H1 (cell line): ENCODE measurements at places on chromosomes 5 and 9.

- H3K27ac ChIP-seq, result no peak overlapping the region
- no peak for DNase-seq
- no peaks in the 10 kb centered on the region for H3K4me1 ChIP-seq
- H3K4me3 ChIP-seq, result no peak overlapping the region
- no peaks in the 10 kb centered on the region for H3K36me3 ChIP-seq
- H3K27me3 ChIP-seq, result no peaks in the 10 kb centered on the region
These were observed 64.6 kb downstream of the ENC1 start for GRCh38 chr5:74575741-74576538.

GRCh38 chr9:33992632-33993031 is 56.1 kb downstream of the UBAP2 start:
- H3K4me1 ChIP-seq, result no peaks in the 10 kb centered on the region
- no peaks in the 10 kb centered on the region for H3K27me3 ChIP-seq
- DNase-seq, result no peak
- H3K4me3 ChIP-seq, result no peak overlapping the region
- no peak overlapping the region for H3K27ac ChIP-seq

DNA sequence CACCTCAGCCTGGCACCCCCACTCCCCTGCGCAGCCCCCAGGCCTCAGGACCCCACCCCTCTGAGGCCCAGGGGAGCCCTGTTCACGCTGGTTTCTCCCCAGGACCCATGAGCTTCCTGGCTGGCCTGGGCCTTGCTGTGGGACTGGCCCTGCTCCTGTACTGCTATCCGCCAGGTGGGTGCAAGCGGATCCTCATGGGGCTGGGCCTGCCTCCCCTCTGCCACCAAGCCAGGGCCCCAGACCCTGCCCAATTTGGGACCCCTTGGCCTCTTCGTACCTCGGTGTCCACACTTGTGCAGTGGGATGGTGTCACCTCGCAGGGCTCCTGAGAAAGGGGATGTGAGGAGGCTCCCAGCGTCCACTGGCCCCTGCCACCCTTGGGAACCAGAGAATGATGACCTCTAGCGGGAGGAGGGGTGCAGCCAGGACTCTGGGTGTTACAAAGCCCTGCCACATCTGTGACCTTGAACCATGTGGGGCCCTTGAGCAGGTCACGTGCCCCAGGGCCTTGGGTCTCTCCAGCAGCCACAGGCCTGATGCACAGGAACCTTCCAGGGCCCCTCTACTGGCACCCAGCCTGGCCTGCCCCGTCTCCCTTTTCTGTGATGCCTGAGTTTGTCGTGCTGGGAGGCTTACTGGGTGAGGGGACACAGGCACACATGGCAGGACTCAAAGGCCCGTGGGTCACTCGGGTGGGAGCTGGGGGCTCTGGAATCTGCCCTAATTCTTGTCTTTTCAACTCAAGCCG is 16.3 kb downstream of the CARD19 start:
- H3K36me3 ChIP-seq, result no peaks in the 10 kb centered on the region; the same call in 1 of the 2 replicates
- peaks cover 5% of the 10 kb centered on the region for H3K4me1 ChIP-seq
- no peak for DNase-seq
- H3K4me3 ChIP-seq, result no peak overlapping the region

- H3K4me3 ChIP-seq, result no peak overlapping the region
- H3K27ac ChIP-seq, result no peak overlapping the region
- no peak for DNase-seq
- H3K36me3 ChIP-seq, result no peaks in the 10 kb centered on the region
- H3K27me3 ChIP-seq, result no peaks in the 10 kb centered on the region
These were observed 5.4 kb downstream of the LSM11 start for GRCh38 chr5:157748760-157749461.

DNA sequence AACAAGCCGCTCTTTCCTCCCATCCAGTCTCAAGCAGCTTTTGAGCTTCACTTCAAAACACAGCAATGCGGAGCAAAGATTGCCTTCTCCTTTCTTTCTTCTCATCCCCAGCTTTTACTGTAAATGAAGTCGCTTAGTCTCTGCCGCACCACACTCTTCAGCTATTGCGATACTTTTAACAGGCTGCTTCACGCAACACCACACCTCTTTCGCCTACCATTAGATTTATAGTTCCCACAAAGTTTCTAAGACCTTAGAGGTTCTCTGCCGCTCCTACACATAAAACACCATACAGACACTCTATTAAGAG is 711 bp downstream of the PGGT1B start:
- 0 out of 2 replicates have a peak, but pooled peaks cover 4% of the 10 kb centered on the region for H3K4me1 ChIP-seq
- DNase-seq, result no peak
- H3K36me3 ChIP-seq, result peaks cover 6% of the 10 kb centered on the region; the same call in 1 of the 2 replicates
- H3K27ac ChIP-seq, result peak overlapping the region; percentile 76; the same call in 1 of the 2 replicates
- H3K4me3 ChIP-seq, result peak overlapping the region; percentile 93

GRCh38 chr5:55450050-55450765 is 84.6 kb downstream of the PLPP1 start:
- H3K27me3 ChIP-seq, result no peaks in the 10 kb centered on the region
- H3K36me3 ChIP-seq, result peaks cover 28% of the 10 kb centered on the region; the same call in 1 of the 2 replicates
- H3K4me1 ChIP-seq, result no peaks in the 10 kb centered on the region; the same call in 1 of the 2 replicates

GRCh38 chr5:38446029-38446522 is 110.4 kb downstream of the LIFR start:
- no peak for DNase-seq
- H3K4me3 ChIP-seq, result no peak overlapping the region
- no peaks in the 10 kb centered on the region for H3K27me3 ChIP-seq
- no peaks in the 10 kb centered on the region for H3K4me1 ChIP-seq
- H3K27ac ChIP-seq, result no peak overlapping the region

DNA sequence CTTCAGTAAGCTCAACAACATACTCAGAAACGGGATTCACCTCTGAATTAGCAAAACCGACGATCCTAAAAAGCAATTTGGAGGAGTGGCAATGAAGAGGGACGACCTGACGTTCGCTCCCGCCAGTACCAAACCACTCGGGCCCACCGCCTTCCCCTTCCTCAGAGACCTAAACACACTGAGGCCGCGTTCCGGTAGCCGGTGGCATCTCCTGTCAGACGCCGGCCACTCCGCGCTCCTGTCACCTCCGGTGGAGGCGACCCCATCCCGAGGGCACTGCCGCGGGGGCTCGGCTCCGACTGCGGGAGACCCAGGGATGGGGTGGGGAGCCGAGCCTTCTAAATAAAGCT is 617 bp downstream of the PPP6C start:
- peak overlapping the region; percentile 73; the same call in 1 of the 2 replicates for H3K27ac ChIP-seq
- peak overlapping the region; percentile 99 for H3K4me3 ChIP-seq
- DNase-seq, result no peak
- no peaks in the 10 kb centered on the region for H3K36me3 ChIP-seq

DNA sequence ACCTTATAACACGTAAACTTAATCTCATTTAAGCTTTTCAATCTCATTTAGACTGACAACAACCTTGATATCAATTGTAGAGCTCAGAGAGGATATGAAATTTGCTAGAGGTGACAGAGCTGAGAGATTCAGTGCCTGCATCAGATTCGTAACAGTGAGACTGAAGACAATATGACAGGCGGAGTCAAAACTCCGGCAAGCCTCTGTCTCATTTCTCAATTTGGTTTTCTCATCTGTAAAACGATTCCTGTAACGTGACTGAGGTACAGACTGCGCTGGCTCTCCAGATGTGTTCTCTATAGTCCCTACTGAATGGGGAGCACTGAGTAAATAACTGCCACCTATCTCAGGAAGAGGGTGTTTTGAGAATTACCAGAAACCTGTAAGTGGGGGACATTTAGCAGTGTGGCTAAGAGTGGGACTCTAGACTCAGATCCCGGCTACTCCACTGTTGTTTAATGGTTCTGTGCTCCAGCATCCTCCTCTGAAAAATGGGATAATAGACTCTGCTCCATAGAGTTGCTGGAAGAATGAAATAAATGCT is 3.0 kb upstream of the MCIDAS start:
- DNase-seq, result no peak
- no peak overlapping the region for H3K4me3 ChIP-seq
- peaks cover 33% of the 10 kb centered on the region for H3K4me1 ChIP-seq
- peaks cover 99% of the 10 kb centered on the region for H3K27me3 ChIP-seq
- H3K36me3 ChIP-seq, result no peaks in the 10 kb centered on the region
- H3K27ac ChIP-seq, result no peak overlapping the region

DNA sequence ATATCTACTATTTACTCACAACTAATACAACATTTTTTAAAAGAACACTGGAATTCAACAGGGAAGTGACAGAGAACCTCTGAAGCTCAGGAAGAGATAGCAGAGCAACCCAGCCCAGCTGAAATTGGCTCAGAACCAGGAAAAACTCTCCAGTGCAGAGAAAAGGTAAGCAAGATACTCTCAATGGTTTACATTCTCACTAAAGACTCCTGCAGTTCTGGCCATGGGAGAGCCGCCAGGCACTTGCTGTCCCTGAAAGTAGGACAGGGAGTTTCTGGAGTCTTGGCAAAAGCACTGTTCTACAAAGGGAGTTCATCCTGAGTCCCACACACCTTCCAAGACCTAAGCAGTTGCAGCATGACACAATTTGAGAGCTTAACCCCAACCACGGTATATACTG is 330.8 kb downstream of the TRIM36 start:
- no peak overlapping the region for H3K4me3 ChIP-seq
- DNase-seq, result no peak
- H3K36me3 ChIP-seq, result no peaks in the 10 kb centered on the region
- no peaks in the 10 kb centered on the region for H3K4me1 ChIP-seq

DNA sequence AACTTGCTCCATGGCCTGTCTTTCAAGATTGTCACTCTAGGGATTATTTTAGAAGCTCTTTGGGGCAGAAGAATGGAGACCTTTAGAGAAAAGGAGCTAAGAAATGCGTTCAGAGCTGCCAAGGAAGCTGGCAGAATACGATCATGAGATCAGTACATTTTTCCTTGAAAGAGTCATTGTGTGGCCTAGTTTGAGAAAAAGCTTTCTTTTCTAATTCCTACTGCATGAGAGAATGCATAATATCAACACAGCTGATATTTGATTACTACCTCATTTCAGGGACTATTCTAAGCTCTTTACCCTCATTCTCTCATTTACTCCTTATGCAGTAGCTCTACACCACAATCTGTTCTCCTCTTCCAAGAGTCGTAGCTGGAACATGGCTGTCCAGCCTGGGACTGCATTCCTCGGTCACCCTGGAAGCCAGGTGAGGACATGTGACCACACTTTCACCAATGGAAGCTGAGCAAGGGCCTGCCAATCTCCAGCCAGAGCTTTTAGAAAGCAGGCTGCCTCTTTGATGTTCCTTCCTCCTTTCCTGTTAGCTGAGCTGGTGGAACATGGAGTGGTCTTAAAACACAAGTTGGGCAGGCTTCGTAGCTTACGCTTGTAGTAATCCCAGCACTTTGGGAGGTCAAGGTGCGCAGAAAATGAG is 99.3 kb upstream of the LHFPL2 start:
- DNase-seq, result no peak
- H3K27ac ChIP-seq, result no peak overlapping the region
- H3K4me3 ChIP-seq, result no peak overlapping the region
- H3K36me3 ChIP-seq, result no peaks in the 10 kb centered on the region
- H3K27me3 ChIP-seq, result no peaks in the 10 kb centered on the region

DNA sequence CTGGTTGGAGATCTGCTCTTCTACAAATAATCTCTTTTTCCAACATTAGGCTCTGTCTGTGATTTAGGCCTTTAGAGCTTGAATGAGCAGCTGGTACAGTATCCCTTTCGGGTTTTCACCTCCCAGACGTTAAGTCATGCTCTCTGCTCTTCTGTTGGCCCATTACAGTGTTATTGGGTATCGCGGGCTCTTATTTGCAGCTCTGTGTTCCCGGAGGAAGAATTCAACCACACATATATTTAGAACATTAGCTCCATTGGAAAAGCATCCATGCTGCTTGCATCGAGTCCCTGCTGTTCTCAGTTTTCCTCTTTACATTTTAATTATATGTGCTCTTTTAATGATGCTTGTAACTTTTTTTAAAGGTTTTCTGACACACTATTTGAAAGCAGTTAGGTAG is 278.0 kb upstream of the ADCY2 start:
- H3K27me3 ChIP-seq, result no peaks in the 10 kb centered on the region
- no peak for DNase-seq
- no peak overlapping the region for H3K27ac ChIP-seq
- H3K4me1 ChIP-seq, result no peaks in the 10 kb centered on the region
- no peaks in the 10 kb centered on the region for H3K36me3 ChIP-seq

GRCh38 chr9:123063177-123063598 is 29.7 kb downstream of the GPR21 start:
- H3K27ac ChIP-seq, result no peak overlapping the region
- peaks cover 2% of the 10 kb centered on the region for H3K4me1 ChIP-seq
- H3K36me3 ChIP-seq, result peaks cover 20% of the 10 kb centered on the region
- no peak for DNase-seq
